Panc1 (cell line): ENCODE measurements at places on chromosomes 7 and 10. TPM values are rescaled to one million over a fixed set of nuclear protein-coding genes. Genes with fewer than 3 reads are reported as not detected.
A peak's percentile ranks its signal among the peaks of the same experiment; 100 is the strongest.

- no peak for DNase-seq
- H3K4me3 ChIP-seq, result no peak overlapping the region
- no peaks in the 10 kb centered on the region for H3K27me3 ChIP-seq
- peaks cover 68% of the 10 kb centered on the region for H3K4me1 ChIP-seq
- H3K36me3 ChIP-seq, result no peaks in the 10 kb centered on the region
Measured at GRCh38 chr7:74478671-74479065, 25.0 kb downstream of the GTF2IRD1 start.

GRCh38 chr7:107960272-107960671 lies 42.7 kb downstream of the LAMB1 start:
- no peak for DNase-seq

LIPJ gene
- not detected for total RNA-seq

- H3K36me3 ChIP-seq, result peaks cover 9% of the 10 kb centered on the region
- DNase-seq, result no peak
- H3K27ac ChIP-seq, result no peak overlapping the region
- H3K4me1 ChIP-seq, result no peaks in the 10 kb centered on the region
Measured at GRCh38 chr7:92614660-92615174, 24.5 kb upstream of the FAM133B start.

CYP2C19 gene
- total RNA-seq, result 0.15 TPM

- no peaks in the 10 kb centered on the region for H3K4me1 ChIP-seq
- no peak overlapping the region for H3K4me3 ChIP-seq
- no peaks in the 10 kb centered on the region for H3K27me3 ChIP-seq
- no peaks in the 10 kb centered on the region for H3K36me3 ChIP-seq
- no peak overlapping the region for H3K27ac ChIP-seq
Measured at GRCh38 chr7:146926841-146927240, 810.2 kb downstream of the CNTNAP2 start.

- peaks cover 11% of the 10 kb centered on the region; the same call in 1 of the 2 replicates for H3K27me3 ChIP-seq
- H3K36me3 ChIP-seq, result no peaks in the 10 kb centered on the region
- H3K27ac ChIP-seq, result no peak overlapping the region
- no peak for DNase-seq
Measured at GRCh38 chr7:38291117-38291647, 17.7 kb upstream of the TARP start.

DNA sequence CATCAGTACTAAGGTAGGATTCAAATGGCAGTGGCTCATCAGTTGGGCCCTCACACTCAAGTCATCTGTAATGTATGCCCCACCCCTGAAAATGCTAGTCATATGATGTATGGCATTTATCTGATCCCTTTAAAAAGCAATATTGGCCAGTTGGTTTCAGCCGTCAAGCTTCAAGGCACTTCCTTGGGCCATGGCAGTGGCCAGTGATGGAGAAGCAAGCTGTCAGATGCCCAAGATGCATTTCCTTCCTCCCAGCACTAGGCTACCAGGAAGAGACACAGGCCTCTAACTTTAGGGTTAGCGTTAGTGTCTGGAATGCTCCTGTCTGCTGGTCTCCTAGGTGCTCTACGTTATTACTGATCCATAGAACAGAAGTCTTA lies 64.1 kb downstream of the PIK3AP1 start:
- no peak for DNase-seq
- no peak overlapping the region for H3K27ac ChIP-seq
- no peak overlapping the region for H3K4me3 ChIP-seq

GRCh38 chr10:33134011-33134751 lies 176.2 kb upstream of the ITGB1 start:
- no peak overlapping the region for H3K4me3 ChIP-seq
- H3K36me3 ChIP-seq, result no peaks in the 10 kb centered on the region
- H3K27ac ChIP-seq, result peak overlapping the region; percentile 88
- peaks cover 19% of the 10 kb centered on the region for H3K4me1 ChIP-seq
